Posterior vena cava (tissue), 2 donors: ENCODE measurements at places on chromosomes 6 and 20. TPM values are rescaled to one million over a fixed set of nuclear protein-coding genes. Genes with fewer than 3 reads are reported as not detected.

DNA sequence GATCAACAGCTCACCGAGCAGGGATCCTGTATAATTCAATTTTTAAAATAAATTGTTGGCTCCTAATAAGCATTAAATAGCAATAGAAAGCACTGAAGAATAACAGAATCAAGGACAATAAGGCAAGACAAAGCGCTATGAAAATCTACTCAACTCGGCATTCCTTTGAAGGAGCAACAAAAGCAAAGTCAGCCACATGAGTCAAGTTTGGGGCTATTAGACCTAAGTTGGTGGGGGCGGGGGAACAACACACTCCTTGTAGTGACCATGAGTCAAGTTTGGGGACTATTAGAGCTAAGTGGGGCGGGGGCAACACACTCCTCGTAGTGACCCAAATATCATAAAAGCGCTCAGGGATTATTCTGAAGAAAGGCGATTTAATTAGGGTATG, 120.0 kb downstream of the FOXC1 start:
- no peak for DNase-seq

Gene SYNDIG1
- total RNA-seq = 11.3 TPM

DNA sequence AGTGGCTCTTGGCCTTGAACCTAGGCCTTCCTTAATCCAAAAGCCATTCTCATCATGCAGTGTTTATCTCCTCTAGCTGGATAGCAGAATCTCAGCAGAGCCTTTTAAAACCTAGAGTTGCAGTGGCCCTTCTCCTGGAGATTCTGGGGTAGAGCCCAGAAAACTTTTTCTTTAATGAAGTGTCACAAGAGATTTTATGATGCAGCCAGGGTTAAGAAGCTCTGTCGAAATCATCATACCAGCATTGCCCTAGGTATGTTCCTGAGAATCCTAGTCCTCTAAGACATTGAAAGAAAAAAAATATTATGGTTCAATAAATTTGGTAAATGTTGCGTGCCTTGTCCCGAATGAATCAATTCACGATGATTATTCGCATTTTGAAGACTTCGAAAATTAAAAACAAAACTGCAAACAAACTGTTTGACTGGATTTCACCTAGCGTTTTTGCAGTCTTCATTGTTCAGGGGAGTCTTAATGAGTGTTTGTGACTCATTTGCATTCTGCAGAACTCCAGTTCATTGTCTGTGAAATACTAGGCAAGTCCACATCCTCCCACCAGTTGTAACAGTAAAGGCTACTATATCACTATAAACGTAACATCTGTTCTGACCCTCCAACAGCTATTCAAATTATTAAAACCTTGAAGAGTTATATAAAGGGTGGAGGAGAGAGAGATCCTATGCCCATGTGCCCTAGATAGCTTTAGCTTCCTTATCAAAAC, 198.6 kb downstream of the UST start:
- no peak for DNase-seq

- no peak for DNase-seq
Measured at GRCh38 chr6:168992446-168993144, 261.1 kb downstream of the THBS2 start.

DNA sequence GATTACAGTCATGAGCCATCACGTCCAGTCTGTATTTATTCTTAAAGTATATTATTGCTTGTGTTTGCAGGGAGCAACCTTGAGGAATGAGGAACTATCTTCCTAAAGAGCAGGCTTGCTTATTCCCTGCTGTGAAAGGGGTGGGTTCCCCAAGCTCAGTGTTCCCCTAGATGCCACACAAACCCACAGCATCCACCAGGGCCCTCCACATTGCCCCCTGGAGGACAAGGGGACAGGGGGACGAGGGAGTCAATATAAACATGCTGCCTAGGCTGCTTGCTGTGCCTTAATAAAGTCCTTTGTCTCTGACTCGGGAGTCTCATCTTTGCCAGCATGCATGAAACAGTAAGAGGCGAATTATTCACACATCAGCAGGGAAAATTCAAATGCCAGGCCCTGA, 8.0 kb upstream of the IDH3B start:
- DNase-seq = peak; percentile 42

Gene FLRT3
- total RNA-seq = 0.65 TPM

- peak; percentile 76 for DNase-seq
Measured at GRCh38 chr20:17615645-17616479, 46.0 kb downstream of the DSTN start.

GRCh38 chr6:5732496-5732895, 274.2 kb downstream of the NRN1 start:
- no peak for DNase-seq

DNA sequence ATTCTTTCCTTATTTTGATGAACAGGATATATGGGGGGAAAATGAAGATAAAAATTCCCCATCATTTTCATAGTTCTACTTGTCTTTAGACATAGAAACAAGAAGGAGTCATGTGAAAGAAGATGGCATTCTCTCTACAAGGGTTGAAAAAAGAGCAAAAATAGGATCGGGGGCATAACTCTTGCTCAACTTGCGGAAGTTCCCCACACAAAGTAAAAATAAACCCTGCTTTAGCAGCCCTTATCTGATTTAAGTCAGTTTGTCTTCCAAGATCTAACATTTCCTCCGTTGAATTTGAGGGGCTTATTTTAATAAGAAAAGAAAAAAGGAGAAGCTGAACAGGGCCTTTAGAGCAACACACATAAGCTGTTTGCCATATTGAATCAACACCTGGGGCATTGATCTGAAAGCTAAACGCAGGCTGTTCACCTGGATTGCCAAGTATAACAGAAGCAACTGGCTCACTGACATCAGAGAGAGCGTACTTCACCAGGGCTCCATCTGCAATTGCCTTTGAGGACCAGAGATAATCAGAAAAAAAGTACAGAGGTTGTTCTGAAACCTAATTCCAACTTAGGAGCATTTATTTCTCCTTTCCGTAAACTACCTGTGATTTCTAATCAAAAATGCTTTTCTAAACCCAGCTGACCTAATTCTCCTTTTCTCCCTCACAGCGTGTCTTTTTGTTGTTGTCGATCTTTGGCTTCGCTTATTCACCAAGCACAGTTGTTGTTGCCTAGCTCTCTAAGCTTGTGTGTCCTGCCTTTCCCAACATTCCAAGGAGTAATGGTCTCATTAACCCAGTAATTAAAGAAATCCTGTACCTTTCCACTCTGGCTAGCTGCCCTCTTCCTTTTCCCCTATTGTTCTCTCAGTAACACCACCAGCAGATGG, 568.0 kb downstream of the KIF16B start:
- DNase-seq = no peak

- peak; percentile 74 for DNase-seq
Measured at GRCh38 chr6:150024646-150025155, 631 bp downstream of the RAET1L start.

GRCh38 chr6:13725570-13725969, 13.9 kb upstream of the RANBP9 start:
- DNase-seq = no peak

GRCh38 chr6:35216851-35217811, 3.4 kb downstream of the SCUBE3 start:
- peak; percentile 23 for DNase-seq

GRCh38 chr6:6634735-6635075, 46.2 kb downstream of the LY86 start:
- DNase-seq = no peak

Gene TMEM217
- 0.56 TPM for total RNA-seq

Gene C6orf141
- 1.7 TPM for total RNA-seq

DNA sequence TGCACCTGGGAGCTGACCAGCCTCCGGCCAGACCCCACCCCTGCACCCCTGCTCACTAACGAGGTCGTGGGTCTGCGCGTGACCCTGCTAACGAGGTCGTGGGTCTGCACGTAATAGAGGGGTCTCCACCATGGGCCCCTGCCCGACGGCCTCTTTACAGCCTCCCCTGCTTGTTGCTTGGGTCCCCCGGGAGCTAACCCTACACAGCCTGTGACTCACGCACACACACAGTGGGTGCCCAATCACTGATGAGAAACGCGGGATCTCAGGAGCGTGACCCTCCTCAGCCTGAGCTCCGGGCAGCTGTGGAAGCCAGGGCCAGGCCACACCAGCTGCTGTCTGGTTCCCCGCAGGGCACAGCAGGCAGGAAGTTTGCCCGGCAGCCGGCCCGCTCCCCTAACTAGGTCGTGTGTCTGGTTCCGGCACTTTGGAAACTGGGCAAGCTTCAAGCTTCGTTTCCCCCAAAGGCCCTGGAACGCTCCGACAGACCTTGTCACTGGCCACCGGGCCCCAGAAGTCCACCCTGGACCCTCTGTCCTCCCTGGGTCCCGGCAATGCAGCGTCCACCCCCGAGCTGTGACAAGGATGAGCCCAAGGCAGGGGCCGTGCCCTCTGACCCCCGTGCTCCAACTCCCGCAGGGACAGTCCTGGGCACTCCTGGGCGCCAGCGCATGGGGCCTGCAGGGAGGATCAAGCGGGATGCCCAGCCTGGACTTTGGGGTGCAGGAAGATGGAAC, 767 bp downstream of the PTK6 start:
- no peak for DNase-seq

Gene VGLL2
- not detected for total RNA-seq

- DNase-seq = no peak
Measured at GRCh38 chr6:142238881-142239280, 62.9 kb upstream of the ADGRG6 start.

GRCh38 chr20:51985013-51985415, 182.7 kb upstream of the SALL4 start:
- no peak for DNase-seq

Gene PRPH2
- 1.00 TPM for total RNA-seq

Gene PHF1
- 67.6 TPM for total RNA-seq

DNA sequence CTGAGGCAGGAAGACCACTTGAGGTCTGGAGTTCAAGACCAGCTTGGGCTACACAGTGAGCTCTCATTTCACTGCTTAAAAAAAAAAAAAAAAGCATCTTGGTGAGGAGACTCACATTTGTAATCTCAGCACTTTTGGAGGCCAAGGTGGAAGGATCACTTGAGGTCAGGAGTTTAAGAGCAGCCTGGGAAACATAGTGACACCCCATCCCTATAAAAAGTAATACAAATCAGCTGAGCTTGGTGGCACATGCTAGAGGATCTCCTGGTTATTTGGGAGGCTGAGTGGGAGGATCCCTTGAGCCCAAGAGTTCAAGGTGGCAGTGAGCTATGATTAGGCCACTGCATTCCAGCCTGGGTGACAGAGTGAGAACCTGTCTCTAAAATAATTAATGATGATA, 29.4 kb upstream of the SYNCRIP start:
- no peak for DNase-seq

DNA sequence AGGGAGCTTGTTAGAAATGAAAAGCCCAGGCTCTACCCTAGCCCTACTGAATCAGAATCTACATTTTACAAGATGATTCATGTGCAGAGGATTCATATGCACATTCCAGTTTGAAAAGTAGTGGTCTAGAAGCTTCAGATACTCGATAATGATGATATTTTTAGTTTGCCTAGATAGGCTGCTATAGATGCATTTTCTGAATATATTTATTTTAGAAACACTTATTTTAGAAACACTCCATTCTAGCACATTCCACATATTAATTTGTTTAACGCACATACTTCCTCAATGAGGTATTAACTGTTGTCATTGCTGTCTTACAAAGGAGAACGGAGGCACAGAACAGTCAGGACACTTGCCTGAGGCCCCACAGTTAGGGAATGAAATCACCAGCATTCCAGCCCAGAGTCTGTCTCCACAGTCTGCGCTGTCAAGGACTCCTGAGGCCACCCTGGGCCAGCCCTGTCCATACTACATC, 64.4 kb downstream of the SNAP25 start:
- no peak for DNase-seq

DNA sequence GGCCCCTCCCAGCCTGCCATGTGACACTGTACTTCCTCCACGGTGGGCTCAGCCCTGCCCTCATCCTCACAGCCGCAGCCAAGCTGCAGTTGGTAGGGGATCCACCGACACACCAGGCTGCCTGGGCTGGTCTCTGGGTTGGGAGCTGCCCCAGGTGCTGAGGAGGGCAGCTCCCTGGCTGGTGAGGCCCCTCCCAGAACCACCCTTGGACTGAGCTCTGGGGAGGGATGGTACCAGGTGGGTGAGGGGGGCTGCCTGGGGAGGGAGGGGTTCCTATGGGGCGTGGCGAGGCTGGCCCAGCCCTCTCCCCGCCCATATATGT, 185 bp upstream of the TNFRSF6B start:
- no peak for DNase-seq

GRCh38 chr20:23663180-23663579, 25.4 kb upstream of the CST3 start:
- DNase-seq = no peak

DNA sequence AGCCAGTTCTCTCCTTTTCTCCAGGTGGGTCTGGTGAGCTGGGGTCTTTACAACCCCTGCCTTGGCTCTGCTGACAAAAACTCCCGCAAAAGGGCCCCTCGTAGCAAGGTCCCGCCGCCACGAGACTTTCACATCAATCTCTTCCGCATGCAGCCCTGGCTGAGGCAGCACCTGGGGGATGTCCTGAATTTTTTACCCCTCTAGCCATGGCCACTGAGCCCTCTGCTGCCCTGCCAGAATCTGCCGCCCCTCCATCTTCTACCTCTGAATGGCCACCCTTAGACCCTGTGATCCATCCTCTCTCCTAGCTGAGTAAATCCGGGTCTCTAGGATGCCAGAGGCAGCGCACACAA, 765 bp upstream of the CFB start:
- DNase-seq = no peak

DNA sequence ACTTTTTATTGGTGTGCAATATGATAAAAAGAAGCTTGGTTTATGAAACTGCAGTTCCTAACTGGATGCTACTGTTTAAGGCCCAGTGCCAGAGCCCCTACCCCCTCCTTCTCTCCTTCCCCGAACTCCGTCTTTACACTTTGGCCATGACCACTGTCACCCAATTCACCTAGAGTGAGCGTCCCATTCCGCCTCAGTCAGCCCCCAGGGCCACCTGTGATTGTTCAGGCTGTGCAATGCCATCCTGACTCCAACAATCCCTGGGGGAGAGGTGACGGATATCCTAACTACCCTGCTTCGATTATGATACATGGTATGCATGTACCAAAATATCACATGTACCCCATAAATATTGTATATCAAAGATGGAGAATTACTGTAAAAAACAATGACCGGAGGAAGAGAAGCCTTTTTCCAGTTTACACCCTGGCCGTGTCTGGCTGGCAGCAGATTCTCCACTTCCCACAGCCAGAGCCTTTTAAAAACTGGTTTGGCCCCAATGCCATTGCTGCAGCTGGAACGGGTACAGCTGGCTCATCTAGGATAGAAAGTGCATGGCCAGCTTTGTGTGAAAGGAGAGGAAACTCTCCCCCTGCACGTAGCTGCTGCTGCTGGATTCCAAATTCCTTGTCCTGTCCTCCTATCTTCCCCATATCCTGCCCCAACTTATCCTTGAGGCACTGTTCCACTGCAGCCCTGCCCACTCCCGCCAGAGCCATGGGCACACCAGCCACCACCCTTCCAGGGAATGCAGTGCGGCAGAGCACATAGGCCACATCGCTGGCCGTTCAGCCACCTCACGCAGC, 99.7 kb downstream of the JPH2 start:
- DNase-seq = no peak

Gene BHLHE23
- not detected for total RNA-seq

Gene BTN3A1
- 15.6 TPM for total RNA-seq

Gene SLC4A11
- total RNA-seq = 0.38 TPM

Gene RAB44
- total RNA-seq = 0.33 TPM

- DNase-seq = peak; percentile 30
Measured at GRCh38 chr20:51389543-51390264, 152.8 kb downstream of the NFATC2 start.
